ENCODE measurements at places on chromosomes 12 and 14.

- DNase-seq, result no peak
These were observed 72.4 kb upstream of the SYT1 start for GRCh38 chr12:78792052-78792698.

DNA sequence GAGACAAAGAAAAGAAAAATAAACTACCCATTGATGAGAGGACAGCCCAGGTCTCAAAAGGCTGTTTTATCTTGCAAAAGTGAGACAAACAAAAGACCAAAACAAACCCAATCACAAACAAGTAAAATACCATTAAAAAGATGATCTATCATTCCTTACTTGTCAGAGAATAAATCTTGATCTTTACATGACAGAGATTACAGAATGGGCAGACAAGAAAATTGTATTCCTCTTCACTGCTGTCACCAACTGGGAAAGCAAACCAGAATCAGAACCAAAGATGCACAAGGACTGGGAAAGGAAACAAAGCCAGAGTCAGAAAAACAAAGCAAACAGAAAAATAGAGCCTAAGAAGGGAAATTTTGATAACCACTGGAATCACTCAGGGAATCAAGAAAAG, 444.0 kb upstream of the PDE3A start:
- DNase-seq, result no peak

- DNase-seq, result no peak
These were observed 77.9 kb downstream of the EP400 start for GRCh38 chr12:132027636-132028035.

DNA sequence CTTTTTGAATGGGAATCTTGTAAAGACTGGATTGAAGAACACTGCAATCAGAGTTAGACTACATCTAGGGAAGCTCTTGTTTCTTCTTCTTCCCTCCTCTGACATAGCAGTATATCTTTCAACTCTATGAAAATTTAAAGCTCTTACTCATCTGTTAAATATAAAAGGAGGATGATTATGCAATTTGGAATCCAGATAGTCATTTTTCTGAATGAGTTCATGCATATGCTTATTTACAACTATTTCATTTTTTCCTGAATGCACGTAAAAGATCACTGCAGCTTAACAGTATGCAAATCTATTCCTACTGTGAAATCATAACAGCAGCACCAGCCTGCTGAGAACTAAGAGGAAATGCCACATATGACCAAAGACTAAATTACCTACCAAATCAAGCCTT, 133.5 kb upstream of the TMCC3 start:
- DNase-seq, result no peak

- no peak for DNase-seq
These were observed 113.2 kb downstream of the DENND5B start for GRCh38 chr12:31477687-31478086.

DNA sequence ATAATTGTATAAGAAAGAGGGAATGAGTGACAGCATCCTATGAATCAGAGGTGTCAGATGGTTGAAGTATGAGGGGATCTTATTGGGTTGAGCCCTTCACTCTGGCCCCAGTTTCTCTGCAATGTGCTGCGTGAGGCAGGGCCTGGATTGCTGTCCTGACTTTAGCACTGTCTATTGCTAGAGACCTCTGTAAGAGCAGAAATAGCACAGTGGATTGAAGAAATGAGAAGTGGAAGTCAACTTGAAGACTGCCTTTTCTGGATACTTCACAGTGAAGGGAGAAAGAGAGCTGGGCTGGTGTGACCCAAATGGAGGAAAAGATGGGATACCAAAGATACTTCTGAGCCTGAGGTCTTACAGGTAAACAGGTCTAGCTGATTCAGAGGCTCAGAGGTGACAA, 5.8 kb downstream of the ASCL4 start:
- DNase-seq, result no peak

DNA sequence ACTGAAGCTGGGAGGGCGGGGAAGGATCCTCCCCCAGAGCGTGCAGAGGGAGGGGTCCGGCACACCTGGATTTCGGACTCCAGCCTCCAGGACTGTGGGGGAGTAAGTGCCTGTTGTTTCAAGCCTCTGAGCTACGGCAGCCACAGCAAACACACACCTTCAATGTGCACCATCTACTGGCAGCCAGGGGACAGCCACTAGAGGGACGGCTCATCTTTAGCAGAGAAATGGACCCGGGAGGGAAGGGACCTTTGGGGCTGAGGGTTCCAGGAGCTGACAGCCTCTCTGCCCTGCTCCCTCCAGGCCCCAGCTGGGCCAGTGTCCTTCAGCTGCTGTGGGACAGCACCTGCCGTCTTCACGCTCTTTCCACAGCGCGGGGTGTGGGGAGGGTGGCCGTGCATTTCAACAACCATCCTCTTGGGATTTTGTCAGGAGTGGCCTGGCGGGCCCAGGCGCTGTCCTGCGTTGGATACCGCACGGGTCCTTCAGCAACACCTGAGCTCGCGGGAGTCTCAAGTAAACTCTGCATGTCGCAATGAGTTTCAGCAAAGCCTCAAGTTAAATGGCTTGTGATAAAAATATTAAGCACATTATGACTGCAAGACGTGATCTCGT, 209.2 kb upstream of the C14orf180 start:
- no peak for DNase-seq

- no peak for DNase-seq
These were observed 50.9 kb downstream of the ZFP36L1 start for GRCh38 chr14:68741839-68742470.

DNA sequence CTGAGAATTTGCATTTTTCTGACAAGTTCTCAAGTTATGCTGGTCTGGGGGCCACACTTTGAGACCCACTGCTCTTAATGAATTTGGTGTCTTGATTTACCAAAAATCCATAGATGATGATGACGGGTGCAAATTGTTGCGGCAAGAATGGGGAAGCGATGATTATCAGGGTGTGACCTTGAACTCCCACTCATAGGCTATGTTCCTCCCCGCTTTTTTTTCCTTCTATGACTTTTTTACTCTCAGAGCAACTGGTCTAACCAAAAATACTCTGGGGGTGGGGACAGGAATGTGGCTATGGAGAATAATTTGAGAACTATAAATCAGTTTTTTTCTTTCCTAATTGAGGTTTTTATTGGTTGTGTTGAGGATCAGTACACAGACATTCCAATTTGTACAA, 83.6 kb downstream of the PPFIBP1 start:
- DNase-seq, result no peak

DNA sequence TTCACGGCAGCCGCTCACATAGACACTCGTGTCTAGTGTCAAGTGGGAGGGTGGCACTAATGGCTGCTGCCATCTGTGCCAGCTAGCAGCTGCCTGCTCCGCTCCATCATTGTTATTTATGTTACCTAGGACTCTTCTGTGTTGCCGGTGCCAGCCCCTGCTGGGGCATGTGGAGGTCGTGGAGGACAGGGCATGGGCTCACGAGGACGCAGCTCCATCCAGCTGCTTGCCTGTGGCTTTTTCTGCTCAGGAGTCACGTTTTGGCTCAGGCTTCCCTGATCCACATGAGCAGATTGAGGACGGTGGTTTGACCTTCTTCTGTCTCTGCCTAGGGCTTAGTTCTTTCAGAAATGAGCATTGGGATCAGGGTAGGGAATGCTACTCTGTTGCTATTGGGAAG, 31.2 kb downstream of the TPCN1 start:
- no peak for DNase-seq

DNA sequence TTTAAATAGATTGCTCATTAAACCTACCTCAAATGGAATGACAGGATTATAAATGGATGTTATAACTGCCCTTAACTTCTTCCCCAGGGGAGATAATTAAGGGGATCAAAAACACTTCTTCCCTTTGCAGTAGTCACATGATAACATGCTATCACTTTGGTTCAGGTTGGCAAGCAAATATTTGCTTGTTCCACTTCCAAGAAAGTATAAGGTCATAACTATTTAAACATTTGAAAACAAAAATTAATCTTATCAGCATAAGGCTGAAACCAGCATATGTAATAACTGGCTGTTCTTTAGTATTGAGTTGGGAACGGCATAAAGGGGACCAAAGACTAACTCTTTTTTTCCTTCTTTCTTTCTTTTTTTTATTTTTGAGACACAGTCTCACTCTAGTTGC, 2.4 kb upstream of the LYZ start:
- DNase-seq, result no peak

- DNase-seq, result no peak
These were observed 156.7 kb downstream of the KIF26A start for GRCh38 chr14:104294983-104295680.

- no peak for DNase-seq
These were observed 170.6 kb upstream of the MDGA2 start for GRCh38 chr14:47846008-47846407.

- DNase-seq, result no peak
These were observed 158.5 kb downstream of the FOXA1 start for GRCh38 chr14:37436519-37436918.

DNA sequence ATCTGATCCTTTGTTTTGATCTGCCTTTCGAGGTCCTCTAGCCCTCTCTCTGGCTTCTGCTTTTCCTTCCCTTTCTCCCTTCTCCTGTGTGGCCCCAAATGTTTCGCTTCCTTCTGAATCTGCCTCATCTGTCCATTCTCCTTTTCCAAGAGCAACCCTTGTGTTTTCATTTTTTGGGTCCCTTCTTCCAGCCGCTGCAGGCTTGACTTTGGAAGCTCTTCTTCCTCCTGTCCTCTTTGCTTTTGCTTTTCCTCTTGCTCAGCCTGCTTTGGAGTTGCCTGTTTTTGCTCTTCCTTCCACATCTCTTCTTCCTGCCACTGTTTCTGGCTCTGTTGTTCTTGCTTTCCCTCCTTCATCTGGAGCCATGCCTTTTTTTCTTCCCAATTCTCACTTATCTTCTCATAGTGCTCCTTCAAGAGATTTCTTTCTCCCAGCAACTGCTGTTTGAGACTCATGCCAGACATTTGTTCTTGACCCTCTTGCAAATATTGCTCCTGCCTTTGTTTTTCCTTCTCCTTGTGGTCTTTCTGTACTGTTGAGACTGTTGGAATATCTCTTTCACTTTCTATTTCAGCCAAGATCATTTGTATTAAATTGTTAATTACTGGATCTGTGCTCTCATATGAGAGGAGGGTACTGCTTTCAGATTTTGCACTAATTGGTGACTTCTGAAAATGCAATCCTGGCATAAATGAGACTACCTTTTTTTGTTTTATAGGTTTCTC, 42.4 kb downstream of the FAM186A start:
- no peak for DNase-seq

DNA sequence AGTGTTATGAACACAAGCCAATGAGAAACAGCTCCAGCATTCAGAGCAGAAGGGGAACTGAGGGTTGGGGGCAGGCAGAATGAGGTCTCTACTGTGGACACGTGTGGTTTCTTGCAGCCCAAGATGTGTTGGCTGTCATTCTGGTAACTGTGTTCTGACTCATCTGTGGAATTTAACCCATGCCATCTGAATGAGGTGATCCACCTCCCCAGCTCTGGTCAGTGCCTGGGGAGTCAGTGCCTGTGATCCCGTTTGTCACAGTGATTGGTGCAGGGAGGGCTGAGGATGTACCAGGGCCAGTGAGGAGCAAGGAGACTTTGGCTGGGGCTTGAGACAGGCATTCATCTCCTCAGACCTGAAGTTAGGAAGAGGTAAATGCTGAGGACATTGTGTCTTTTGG, 216.8 kb downstream of the MSRB3 start:
- no peak for DNase-seq

DNA sequence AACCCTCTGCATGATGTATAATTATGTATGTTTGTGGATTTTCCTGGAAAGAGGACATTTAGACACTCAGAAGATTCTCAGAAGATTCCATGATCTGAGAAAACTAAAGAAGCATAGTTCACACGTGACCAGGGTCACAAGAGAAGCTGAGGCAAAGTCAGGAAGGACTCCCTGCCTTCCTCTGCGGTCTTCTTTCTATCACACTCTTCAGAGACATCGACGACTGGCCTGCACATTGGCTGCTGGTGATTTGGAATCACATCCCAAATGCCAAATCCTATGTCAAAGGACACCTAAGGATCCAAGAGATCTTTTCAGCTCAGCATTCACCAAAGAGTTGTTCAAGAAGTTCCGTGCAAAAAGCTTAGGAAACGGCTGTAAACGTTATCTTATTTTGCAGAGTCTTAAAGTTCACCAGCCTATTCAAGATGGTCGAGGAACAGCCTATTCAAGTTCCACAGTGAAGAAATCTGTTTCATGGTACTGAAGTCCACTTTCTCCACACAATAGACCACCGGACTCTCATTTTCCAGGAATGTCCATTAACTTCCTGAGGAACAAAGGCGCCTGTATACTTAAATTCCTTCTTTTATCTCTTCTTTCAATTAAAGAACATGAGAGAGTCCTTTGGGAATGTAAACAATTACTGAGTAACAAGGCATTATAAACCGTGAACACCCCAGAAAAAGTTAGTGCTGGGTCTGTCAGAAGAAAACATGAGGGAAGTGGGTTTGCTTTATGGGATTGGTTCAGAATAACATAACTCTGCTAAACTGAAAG, 42.1 kb downstream of the IGF1 start:
- no peak for DNase-seq

- no peak for DNase-seq
These were observed 2.0 kb downstream of the SCYL2 start for GRCh38 chr12:100268835-100269564.

DNA sequence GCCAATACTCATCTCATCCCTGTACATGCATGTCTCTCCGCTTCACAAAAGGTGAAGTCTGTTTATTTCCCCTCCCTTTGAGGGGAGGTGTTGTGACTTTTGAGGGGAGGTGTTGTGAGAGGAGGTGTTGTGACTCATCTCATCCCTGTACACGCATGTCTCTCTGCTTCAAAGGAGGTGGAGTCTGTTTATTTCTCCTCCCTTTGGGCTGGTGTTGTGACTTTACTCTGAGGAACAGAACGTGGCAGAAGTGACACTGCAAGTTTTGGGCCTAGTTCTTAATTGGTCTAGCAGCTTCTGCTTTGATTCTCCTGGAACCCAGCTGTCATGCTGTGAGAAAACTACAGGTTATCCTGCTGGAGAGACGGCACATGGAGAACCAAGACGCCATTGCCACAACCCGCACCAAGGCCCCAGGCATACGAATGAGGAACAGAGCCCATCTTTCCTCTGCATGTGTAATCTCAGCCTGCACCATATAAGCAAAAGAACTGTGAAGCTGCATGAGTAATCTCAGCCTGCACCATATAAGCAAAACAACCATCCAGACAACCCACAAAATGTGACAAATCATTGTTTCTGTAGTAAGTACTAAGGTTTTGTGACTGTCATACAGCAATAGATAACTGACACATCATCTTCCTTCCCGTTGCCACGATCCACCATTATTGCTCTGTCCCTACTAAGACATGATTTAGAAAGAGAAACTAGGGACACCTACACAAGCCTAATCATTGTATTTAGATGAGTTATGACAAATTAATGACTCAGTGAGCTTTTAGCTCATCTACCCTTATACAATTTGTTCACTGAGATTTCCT, 30.0 kb downstream of the GALNT4 start:
- DNase-seq, result no peak

Data from activated CD8-positive, alpha-beta memory T cell treated with anti-CD3 and anti-CD28 coated beads for 4 hours (primary cell).